ENCODE measurements at places on chromosomes 13 and 19. TPM values are rescaled to one million over a fixed set of nuclear protein-coding genes. Genes with fewer than 3 reads are reported as not detected.

Gene COL5A3
- total RNA-seq: 7.4 TPM

Gene CD320
- 27.0 TPM for total RNA-seq

Gene ZNF730
- not detected for total RNA-seq

Gene CLEC11A
- total RNA-seq: 3.3 TPM

Gene ISYNA1
- 8.1 TPM for total RNA-seq

Gene PTPRS
- total RNA-seq: 61.7 TPM

Gene ZNF85
- total RNA-seq: 2.9 TPM

Gene ZNF442
- total RNA-seq: 0.53 TPM

Gene DLL3
- total RNA-seq: not detected

Gene FGF21
- not detected for total RNA-seq

Gene DMPK
- total RNA-seq: 17.9 TPM

Gene KCNJ14
- 0.88 TPM for total RNA-seq

Gene CD70
- total RNA-seq: not detected

Gene GPC5
- total RNA-seq: not detected

Gene USHBP1
- total RNA-seq: 4.8 TPM

Gene APOE
- total RNA-seq: 8.9 TPM

Gene CLASRP
- total RNA-seq: 46.4 TPM

Gene ZNF490
- 6.7 TPM for total RNA-seq

Gene SIGLEC14
- not detected for total RNA-seq

Gene FLT3
- 0.09 TPM for total RNA-seq

Gene TSKS
- not detected for total RNA-seq

Gene CACNA1A
- not detected for total RNA-seq

Gene ZNF790
- 2.4 TPM for total RNA-seq

Measured in esophagus squamous epithelium (tissue), 5 donors.